ENCODE measurements at places on chromosomes 5 and 9. TPM values are rescaled to one million over a fixed set of nuclear protein-coding genes. Genes with fewer than 3 reads are reported as not detected.

The ANXA2R gene
- 2.9 TPM for total RNA-seq

The MAMDC4 gene
- 14.7 TPM for total RNA-seq

The GALNT12 gene
- total RNA-seq: 21.3 TPM

GRCh38 chr9:98667005-98667640 is 41.6 kb downstream of the GABBR2 start:
- DNase-seq: peak; percentile 10
- H3K4me3 ChIP-seq: no peak overlapping the region
- H3K4me1 ChIP-seq: no peaks in the 10 kb centered on the region
- no peaks in the 10 kb centered on the region for H3K36me3 ChIP-seq
- no peaks in the 10 kb centered on the region for H3K27me3 ChIP-seq

DNA sequence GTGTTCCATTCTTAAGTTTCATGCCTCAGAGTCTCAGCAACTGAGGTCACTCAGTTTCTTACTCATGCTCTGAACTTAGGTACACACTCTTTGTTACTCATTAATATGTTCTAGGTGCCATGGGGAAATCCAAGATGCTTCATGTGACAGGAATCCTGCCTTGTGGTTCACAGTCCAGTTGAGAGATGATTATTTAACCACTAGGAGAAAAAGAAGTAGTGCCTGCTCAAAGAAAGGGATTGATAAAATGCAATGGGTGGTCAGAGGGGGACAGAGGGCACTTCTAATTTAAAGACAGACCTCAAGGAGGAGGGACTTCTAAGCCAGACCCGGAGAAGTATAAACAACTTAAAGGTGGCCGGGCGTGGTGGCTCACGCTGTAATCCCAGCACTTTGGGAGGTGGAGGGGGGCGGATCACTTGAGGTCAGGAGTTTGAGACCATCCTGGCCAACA is 69.0 kb downstream of the UGCG start:
- H3K27ac ChIP-seq: peak overlapping the region; percentile 7
- DNase-seq: no peak
- H3K36me3 ChIP-seq: no peaks in the 10 kb centered on the region
- H3K4me3 ChIP-seq: no peak overlapping the region
- H3K27me3 ChIP-seq: no peaks in the 10 kb centered on the region

GRCh38 chr5:138541511-138542179 is 1.4 kb downstream of the ETF1 start:
- no peaks in the 10 kb centered on the region for H3K27me3 ChIP-seq
- peak overlapping the region; percentile 98 for H3K4me3 ChIP-seq
- peaks cover 82% of the 10 kb centered on the region for H3K4me1 ChIP-seq
- DNase-seq: no peak
- H3K36me3 ChIP-seq: no peaks in the 10 kb centered on the region
- H3K27ac ChIP-seq: peak overlapping the region; percentile 98

DNA sequence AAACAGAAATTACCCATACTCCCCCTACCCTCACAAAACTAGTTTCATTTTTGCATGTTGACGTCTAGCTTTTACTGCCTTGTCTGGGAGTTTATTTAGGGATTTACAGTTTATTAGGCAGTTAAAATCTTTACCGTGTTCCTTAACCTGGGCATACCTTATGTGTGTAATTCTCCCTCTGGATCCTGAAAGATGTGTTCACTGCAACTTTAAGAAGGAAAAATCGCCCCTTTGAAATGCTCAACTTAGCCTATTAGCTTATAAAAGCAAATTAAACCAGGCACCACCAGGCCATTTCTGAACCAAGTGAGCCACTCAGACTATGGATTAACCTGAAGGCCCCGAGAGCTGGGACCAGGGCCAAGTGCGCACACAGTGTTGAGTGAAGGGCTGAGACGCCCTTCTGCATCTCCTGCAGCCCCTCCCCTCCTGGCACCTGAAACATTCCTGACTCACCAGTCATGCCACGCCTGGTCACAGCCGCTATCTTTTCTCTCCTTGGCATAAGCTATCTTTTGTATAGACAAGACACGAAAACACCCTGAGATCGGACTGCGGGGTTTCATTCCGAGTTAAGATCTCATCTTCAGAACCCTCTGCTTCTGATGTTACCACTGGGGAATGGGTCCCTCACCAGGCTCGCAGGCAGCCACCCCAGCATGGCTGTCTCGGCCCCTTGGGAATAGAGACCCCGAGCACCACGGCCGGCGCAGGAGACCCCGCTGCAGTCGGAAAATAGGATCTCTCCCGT is 111.9 kb downstream of the ROR2 start:
- peaks cover 8% of the 10 kb centered on the region for H3K27me3 ChIP-seq
- H3K27ac ChIP-seq: peak overlapping the region; percentile 42
- H3K36me3 ChIP-seq: no peaks in the 10 kb centered on the region
- no peak for DNase-seq

- no peaks in the 10 kb centered on the region for H3K4me1 ChIP-seq
- no peak for DNase-seq
- no peaks in the 10 kb centered on the region for H3K36me3 ChIP-seq
- no peak overlapping the region for H3K4me3 ChIP-seq
- no peak overlapping the region for H3K27ac ChIP-seq
Observed at GRCh38 chr9:4415281-4415680, 75.0 kb upstream of the SLC1A1 start.

GRCh38 chr9:133914442-133915342 is 77.4 kb downstream of the VAV2 start:
- no peak overlapping the region for H3K27ac ChIP-seq
- peaks cover 15% of the 10 kb centered on the region for H3K4me1 ChIP-seq
- H3K27me3 ChIP-seq: no peaks in the 10 kb centered on the region
- no peaks in the 10 kb centered on the region for H3K36me3 ChIP-seq

DNA sequence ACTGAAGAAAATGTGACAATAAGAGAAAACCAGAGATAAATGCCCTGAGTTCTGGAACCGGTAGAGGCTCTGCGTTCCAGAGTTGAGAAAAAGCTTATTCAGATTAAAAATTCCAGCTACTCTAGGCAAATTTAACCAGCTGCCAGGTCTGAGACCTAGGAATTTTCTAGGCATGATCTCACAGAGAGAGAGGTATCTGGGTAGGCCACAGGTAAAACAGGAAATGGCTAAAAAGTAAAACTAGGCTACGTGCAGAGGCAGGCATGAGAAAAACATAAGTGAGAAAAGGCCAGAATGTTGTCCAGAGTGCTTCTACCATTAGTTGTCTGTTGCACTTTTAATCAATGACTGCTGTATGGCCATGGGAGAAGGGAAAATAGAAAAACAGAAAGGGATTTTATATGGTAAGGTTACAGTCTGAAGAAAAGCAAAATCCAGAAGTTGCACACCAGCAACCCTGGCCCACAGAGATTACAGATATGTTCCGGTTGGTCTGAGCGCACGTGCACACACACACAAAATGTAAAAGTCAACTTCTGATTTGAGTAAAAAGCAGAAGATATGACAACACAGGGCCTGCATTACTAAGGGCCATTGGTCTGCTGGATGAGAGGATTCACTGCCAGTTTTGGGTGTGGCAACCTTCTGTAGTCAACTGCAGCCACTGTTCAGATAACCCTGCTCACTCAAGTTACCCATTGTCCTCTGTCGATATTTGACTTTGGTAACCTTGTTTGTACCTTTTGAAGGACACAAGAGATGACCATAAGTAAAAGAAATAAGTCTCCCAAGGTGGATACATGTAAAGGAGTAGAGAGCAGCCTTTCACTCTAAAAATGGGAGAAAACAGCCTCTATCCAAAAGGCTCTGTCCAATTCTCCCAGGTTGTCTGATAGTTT is 266.0 kb downstream of the DTWD2 start:
- H3K27ac ChIP-seq: no peak overlapping the region
- H3K27me3 ChIP-seq: no peaks in the 10 kb centered on the region
- no peaks in the 10 kb centered on the region for H3K4me1 ChIP-seq
- no peaks in the 10 kb centered on the region for H3K36me3 ChIP-seq

GRCh38 chr5:106269252-106269843 is 1401.4 kb downstream of the EFNA5 start:
- peak; percentile 1 for DNase-seq
- H3K4me3 ChIP-seq: no peak overlapping the region
- no peaks in the 10 kb centered on the region for H3K27me3 ChIP-seq
- no peak overlapping the region for H3K27ac ChIP-seq
- no peaks in the 10 kb centered on the region for H3K4me1 ChIP-seq

GRCh38 chr9:82116556-82116955 is 128.0 kb downstream of the SPATA31D1 start:
- H3K36me3 ChIP-seq: no peaks in the 10 kb centered on the region
- DNase-seq: no peak
- H3K4me1 ChIP-seq: no peaks in the 10 kb centered on the region
- no peak overlapping the region for H3K27ac ChIP-seq

All from left lung (tissue), 14 donors.